Activated CD8-positive, alpha-beta memory T cell treated with anti-CD3 and anti-CD28 coated beads for 1 hour (primary cell): ENCODE measurements at places on chromosomes 2 and 18.

DNA sequence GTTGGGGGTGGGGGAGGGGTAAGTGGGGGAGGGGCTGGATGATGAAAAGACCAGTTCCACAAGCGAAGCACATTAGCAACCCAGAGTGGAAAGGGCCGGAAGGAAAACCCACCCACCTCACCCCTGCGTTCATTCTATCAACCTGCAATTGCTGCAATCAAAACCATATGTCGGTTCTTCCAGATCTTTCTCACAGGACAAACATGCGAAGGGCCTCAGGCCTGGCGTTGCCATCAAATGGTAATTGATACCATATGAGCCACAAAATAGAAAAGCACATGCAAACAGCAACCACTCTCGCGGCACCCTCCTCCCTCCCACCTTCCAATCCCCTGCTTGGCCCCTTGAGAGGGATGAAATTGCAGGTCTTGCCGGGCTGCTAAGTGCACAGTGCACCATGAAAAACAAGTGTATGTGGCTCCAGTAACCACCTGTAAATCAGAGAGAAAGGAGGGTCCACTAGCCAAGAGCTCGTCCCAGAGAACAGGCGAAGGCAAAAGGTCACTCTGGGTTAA lies 287.5 kb downstream of the TCF4 start:
- DNase-seq = no peak

DNA sequence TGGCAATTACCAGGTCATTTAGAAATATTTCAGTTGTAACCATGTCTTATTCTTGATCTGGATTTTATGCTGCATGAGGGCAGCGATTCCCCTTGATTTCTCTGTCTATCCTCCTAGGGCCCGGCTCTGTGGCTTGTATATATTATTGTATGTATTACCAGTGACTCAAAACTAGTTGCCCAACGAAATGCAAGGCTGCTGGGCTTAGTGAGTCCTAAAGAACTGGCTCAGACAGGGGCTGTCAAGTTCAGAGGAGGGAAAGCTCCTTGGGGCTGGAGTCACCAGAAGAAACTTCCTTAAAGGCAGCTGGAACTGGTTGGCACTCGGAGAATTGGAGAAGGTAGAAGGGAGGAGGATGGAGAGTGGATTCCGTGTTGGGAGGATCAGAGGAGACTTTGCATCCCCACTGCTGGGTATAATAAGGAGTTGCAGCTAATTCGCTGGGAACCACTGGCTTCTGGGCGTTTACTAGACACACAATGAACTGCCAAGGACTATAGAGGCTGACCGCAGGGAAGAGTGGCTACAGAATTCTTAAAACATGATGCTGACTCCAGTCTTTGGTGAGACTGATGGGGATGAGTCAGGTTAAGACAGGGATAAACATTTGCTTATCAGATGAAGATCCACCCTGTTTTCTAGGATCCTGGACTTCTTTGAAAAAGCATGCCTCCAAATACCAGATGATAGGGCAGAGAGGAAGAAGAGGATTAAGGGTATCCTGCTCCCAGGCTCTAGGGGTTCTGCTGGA lies 104.3 kb downstream of the PRKCE start:
- no peak for DNase-seq

DNA sequence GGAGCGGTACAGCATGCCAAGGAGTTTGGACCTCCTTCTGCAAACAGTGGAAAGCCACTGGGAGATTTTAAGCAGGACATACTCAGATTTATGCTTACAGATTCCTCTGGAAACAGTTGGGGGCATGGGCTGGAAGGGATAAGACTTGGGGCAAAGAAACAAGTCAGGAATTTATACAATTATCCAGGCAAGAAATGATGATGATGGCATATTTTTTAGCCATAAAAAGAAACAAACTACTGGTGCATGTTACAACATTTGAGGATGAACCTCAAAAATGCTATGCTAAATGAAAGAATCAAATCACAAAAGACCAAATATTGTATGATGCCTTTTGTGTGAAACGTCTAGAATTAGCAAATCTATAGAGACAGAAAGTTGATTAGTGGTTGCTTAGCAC lies 13.5 kb upstream of the VIT start:
- DNase-seq = no peak

GRCh38 chr2:37156857-37157714 lies at the start of gene EIF2AK2:
Gene EIF2AK2 (minus strand): TSS chr2:37156980. CDS start chr2:37147806, 9,174 bp downstream.
- peak; percentile 51 for DNase-seq

DNA sequence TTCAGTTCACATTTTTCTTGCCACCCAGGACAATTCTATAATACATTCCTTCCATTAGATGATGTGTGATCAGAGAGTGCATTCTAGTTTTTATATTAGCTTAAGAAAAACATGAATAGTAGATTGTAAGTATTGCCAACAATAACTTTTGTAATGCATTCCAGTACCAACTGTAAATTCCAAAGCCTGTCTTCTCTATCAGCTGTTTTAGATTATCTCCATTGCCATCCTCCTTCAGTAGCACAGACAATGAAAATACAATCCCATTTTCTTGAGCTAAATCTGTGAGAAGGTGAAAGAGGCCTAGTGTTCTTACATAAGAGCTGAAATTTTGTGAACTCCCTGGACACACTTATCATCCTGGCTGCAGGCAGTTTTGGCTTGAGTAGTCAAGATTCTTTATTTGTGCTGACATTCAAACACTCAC lies 103.9 kb downstream of the CCBE1 start:
- DNase-seq = no peak

DNA sequence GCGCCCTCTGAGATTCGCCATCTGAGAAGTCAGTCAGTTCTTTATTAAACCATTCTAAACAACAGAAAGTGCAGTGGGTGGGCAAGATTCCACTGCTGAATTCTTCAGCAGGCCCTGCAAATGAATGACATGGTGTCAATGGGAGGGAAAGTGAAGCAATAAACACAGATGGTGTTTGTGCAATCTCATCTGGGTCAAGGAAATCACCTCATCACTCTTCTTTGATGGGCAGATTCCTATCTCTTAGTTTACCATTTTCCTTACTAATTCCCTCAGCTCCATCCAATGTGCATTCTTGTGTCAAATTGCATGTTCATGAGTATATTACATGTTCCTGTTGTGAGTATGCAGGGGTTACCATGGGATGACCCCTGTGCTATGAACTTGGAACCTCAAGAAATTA lies 100.7 kb upstream of the CYP1B1 start:
- DNase-seq = no peak

DNA sequence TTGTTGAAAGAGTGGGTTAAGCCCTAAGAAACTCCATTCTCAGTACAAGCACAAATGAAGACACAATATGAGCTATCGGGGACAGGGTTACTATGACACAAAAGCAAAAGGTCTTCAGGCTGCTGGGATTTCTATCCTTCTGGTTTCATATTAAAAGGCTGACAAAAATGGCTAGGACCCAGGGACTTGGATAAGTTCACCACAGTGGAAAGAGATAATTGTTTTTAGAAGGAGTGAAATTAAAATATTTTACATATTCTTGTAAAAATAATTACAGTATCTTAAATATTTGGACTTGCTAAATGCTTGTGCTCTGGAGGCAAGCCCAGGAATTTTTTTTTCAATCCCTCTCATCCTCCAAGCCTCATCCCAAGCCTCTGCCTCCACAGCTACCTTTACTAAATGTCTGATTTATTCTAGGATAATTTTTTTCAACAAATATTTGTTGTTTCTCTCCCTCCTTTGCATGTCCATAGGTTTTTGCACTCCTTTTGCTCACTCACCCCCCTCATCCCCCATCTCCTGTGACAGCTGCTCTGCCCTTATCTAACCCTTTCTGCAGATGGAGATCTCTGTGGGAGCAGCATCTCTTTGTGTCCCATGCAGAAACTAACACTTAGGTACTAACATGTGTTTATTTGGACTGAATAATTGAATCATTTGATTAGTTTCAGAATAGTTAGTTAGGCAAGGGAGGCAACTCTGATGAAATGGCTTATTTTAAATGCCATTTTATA lies 47.8 kb upstream of the NABP1 start:
- DNase-seq = no peak

DNA sequence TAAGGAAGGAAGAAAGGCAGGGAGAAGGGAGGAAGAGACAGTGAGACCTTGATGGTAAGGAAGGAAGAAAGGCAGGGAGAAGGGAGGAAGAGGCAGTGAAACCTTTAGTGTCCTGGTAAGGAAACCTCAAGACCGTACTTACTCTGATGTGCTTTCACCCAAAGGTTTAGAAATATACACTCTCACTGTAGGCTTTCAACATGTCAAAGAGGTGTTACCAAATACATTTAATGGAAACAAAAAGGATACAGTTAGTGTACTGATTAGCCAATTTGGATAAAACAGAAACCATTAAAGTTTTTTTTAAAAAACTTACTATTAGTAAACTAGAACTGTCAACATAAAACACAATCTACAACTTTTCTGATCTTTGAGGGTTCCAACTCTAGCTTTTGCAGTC lies 7.1 kb downstream of the FBXO15 start:
- DNase-seq = no peak

- no peak for DNase-seq
Measured at GRCh38 chr2:85312404-85312803, 15.4 kb downstream of the TGOLN2 start.

- no peak for DNase-seq
Measured at GRCh38 chr18:22564036-22564435, 146.3 kb upstream of the CTAGE1 start.

DNA sequence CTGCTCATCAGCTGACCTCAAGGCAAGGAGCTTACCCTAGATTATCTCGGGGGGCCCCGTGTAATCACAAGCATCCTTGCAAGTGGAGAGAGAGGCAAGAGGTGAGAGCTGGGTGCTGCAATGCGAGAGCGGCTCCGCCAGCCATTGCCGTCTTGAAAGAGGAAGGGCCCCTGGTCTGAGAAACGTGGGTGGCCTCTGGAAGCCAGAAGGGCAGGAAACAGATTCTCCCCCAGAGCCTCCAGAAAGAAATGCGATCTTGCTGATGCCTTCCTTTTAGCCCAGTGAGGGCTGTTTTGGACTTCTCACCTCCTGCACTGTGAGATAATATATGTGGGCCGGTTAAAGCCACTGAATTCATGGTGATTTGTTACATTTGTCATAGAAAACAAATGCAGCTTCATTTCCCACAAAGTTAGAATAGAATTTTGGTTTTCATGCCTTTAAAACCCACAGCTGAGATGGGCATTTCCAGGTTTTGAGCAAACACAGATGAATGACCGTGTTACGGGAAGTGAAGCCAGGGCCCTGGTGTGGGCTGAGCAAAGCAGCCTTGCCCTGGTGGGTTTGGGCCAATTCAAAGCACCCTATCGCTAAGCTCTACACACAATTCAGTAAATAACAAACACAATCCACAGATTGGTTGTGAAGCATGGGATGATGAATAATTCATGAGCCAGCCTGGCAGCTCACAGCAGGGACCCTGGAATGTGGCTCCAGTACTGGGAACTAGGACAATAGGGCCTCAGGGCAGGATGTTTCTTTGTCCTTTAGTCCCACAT lies 319.9 kb upstream of the HS6ST1 start:
- DNase-seq = no peak

DNA sequence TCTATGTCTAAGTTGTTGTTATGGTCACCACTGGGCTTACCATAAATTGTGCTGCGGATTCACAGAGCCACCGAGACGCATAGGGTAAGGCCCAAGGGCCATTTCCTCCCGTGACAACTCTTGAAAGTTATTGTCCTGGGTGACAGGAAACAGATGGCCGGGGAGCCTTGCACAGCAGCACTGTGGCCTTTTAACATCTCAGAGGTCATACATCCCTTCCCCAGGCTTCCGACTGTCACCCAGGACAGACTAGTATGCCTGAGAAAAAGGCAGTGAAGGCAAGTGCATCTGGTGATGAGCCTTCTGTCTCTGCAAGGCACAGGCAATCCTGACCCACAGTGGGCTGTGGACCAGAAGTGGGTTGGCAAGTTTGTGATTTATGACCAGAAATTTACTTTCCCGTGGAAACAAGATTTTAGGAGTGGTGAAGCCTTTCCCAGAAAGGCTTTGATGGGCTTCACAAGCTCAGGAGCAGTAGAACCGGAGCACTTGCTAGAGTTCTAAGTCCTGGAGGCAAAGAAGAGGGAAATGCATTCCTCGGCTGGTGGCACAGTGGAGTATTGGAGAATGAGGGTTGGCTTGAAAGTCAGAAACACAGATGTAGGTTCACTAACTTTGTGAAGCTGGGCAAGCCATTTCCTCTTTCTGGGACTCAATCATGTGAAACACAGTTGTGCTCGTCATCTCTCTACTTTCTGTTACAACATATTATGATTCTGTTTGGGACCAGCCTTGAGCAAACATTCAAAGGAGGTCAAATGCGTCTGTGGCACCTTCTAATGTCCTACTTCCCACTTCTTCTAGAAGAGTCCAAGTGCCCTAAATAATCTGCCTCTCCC lies 2.0 kb upstream of the CAPN14 start:
- DNase-seq = no peak

GRCh38 chr2:181998041-181998835 lies 12.6 kb downstream of the PPP1R1C start:
- DNase-seq = no peak

GRCh38 chr2:98355881-98356280 lies 9.6 kb downstream of the CNGA3 start:
- no peak for DNase-seq
